ENCODE measurements at places on chromosomes 2 and 18.

GRCh38 chr2:182540252-182540651 lies 113.4 kb upstream of the PDE1A start:
- DNase-seq: no peak

DNA sequence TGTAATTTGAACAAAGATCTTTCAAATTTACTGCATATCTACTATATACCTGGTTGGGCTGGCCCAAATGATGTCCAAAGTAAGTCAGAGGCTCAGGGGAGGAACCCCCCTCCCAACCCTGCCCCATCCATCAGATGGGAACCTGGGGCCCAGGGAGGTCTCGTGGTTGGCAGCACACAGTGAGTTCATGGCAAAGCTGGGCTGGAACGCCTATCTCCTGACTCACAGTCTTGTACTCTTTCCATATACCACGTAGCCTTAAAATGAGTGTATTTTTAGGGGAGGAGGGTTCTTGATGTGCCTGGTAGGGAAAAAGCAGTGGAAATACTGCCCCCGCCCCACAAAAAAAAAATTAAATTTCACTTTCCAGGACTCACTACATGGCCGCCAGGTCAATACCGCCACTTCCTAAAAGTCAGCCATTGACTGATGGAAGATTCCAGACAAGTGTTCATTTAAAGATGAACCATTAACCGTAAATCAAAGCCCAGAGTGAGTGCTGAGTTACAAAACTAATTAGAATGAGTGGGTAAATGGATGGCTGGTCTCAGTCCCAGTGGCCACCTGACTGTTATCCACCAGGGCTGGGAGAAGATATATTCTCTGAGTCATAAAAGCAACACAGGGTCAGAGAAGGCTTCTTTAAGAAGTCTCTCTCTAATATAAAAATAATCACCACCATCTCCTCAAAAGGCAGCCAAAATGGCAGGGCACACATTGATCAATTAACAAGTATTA lies 80.5 kb downstream of the ZBTB7C start:
- DNase-seq: no peak

- DNase-seq: no peak
Observed at GRCh38 chr2:236161531-236161930, 6.7 kb downstream of the GBX2 start.

DNA sequence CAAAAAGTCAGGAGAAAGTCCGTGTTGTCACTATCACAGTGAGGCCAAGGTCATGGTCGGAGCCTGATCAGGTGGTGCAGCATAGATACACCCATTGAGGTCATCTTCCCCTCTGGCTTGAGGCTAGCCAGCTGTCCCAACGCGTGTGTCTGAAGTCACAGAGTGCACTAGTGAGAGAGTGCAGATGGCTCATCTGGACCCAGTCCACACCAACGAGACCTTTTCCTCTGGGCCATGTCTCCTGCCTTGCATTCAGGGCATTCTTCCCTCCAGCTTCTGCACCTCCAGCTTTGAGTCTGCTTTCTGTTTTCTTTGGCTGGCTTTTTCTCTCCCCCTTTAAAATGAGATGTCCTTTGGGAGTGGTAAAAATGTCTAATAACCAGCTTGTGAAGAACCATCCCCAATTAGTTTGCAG lies 146.9 kb downstream of the TDRD15 start:
- no peak for DNase-seq

DNA sequence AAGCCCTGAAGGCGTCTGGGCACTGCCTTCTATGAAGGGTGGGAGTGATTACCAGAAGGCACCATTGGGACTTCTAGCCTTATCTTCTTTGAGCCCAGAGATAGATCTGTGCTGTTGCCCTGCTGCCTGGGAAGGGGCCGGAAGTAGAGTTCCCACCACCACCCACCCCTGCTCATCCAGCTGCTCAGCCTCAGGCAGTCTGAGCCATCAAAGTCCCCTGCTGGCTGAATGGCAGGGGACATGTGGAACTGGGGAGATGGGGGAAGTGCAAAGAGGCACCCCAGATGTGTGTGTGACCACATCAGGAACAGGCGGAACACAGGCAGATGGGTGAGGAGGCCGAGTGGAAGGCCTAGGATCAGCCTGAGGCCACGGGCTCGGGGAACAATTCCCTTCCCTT lies 3.3 kb upstream of the WNT10A start:
- no peak for DNase-seq

DNA sequence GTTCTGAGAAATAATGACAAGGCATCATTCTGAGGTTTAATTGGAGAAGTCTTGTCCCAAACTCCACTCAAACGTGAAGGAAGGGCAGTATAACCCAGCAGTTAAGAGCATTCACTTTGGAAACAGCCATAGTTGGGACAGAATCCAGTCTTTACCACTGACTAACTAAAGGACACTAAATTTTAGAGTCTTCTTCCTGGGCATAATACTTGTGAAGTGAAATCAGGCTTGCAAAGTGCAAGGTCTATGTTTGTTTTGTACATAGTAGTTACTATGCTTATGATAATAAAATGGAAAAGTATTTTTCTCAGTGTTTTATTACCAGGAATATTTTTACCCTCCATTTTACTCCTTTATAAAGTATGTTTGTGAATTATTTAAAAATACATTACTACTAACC lies 748.2 kb upstream of the ID2 start:
- DNase-seq: no peak

DNA sequence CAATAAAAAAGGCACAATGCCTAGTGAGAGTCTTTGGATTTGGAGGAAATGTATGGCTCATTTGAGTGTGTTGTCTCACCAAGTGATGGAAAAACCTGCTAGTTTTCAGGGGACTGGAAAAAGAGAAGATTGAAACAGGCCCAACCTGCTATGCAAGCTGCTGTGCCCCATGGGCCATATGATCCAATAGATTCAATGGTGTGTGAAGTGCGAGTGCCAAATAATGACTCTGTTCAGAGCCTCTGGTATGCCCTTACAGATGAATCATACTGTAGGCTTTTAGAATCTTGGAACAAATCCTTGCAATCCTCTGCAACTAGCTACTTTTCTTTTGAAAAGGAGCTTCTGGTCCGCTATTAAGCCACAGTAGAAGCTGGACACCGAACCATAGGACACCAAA lies 529.8 kb upstream of the CNTNAP5 start:
- no peak for DNase-seq

- DNase-seq: no peak
Observed at GRCh38 chr2:207683438-207683837, 28.0 kb upstream of the CCNYL1 start.

GRCh38 chr2:28624793-28625701 lies 126.6 kb upstream of the PPP1CB start:
- DNase-seq: no peak

DNA sequence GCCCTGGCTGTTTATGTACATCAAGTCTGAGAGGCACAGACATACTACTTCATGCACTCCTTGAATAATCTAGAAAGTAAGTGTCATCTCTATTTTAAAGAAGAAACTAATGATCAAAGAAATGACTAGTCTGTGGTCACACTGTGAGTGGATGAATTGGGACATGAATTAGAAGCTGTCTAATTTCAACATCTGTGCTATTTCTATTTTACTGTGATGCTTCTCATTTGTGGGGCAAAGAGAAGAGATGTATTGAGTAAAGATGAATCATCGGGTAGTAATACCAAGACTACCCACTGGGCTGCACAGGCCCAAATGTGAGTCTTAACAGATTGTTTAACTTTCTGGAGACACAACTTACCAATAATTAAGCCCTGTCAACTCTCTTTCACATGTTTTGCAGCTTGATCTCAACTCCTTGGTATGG lies 42.4 kb upstream of the MTIF2 start:
- no peak for DNase-seq

DNA sequence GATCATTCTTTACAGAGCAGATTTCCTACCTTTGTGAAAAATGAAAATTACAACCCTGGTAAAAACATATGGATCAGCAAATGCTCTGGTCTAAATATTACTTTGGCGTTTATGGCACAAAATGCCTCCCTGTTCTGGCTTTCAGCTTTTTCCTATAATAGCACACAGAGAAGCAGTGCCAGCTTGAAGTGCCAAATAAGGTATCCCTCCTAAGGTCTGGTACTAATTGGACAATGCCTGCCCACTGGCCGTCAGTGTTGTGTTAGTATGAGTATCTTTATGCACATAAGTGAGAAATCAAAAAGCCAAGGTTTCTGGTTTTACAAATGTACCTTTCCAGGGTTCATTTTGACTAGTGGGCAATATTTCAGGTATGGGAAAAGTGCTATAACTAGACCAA lies 1293.7 kb upstream of the FAM98A start:
- DNase-seq: no peak

DNA sequence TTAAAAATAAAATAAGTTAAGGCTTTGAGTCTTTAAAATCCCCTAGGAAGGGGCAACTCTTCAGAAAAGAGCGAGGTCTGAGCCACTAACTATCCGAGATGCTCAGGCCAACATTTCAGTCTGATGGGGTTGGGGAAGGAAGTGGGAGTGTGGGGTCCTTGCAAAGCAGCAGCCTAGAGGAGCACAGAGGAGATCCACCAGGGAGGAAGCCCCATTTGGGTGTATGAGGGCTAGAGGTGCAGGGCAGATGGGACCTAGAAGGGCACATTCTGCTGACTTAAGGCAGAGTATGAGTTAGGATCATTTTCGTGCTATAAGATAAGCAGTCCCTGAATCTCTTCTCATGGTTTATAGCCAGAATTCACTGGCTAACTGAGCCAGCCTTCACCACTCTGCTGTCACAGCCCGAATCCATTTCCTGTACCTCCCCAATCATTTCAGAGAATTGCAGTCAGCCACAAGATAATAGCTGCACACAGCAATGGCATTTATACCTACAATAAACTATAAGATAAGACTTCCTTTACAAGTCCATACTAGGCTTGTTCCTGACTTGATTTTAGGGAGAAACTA lies 37.0 kb downstream of the MRPL30 start:
- DNase-seq: no peak

- DNase-seq: no peak
Observed at GRCh38 chr2:38301969-38302702, 74.9 kb downstream of the ATL2 start.

DNA sequence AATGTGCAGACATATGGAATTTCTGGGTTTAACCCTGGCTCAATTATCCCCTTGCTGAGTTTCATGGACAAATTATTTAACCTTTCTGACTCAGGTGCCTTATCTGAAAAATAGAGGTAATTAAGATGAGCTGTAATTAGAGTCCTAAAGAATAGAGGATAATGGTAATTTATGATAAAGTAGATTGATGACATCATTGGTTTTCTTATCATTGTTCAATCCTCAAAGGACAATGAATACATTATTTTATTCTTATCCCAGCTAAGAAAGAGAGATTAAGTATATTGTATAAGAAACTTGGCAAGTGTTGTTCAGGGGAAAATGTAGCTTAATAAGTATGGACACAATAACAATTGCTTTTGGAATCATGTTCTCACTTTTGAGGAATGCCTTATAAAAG lies 279.3 kb downstream of the NYAP2 start:
- DNase-seq: no peak

GRCh38 chr2:191922736-191923651 lies 76.1 kb upstream of the CAVIN2 start:
- DNase-seq: no peak

- no peak for DNase-seq
Observed at GRCh38 chr18:8751692-8752091, 46.3 kb downstream of the MTCL1 start.

GRCh38 chr18:53360501-53361443 lies 863.7 kb downstream of the MBD2 start:
- no peak for DNase-seq

DNA sequence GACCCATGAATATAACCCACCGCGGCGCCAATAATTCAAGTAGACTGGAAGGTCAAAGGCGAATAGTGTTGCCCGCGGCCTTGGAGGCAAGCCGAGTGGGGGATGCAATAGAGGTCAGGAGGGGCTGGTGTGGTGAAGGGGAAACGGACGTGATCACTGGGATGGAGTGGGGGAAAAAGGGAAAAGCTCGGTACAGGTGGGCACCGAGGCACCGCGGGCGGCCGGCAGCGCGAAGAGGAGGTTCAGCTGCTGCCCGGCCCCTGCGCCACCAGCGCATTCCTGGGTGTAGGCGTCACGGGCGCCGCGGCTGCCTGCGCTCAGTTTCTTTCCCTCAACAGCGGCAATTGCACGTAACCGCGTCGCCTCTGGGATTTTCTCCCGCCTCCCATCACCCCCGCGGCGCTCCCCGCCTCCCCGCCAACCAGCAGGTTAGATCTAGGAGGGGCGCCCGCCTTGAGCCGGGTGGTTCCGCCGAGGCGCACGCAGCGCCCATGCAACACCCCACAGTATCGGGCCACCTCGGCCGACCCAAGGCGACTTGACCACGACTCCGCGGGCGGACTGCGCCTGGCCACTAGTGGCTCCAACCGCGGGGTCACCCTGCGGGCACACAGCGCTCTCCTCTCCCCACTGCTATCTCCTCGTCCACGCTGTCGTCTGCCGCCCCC lies 1.5 kb downstream of the RND3 start:
- no peak for DNase-seq

- no peak for DNase-seq
Observed at GRCh38 chr2:24513281-24514071, 22.4 kb downstream of the NCOA1 start.

GRCh38 chr2:109545828-109546713 lies 67.7 kb downstream of the SEPTIN10 start:
- DNase-seq: no peak

GRCh38 chr2:150889141-150889540 lies 372.5 kb downstream of the RBM43 start:
- no peak for DNase-seq

GRCh38 chr18:22912835-22913234 lies 20.3 kb upstream of the RBBP8 start:
- DNase-seq: no peak

DNA sequence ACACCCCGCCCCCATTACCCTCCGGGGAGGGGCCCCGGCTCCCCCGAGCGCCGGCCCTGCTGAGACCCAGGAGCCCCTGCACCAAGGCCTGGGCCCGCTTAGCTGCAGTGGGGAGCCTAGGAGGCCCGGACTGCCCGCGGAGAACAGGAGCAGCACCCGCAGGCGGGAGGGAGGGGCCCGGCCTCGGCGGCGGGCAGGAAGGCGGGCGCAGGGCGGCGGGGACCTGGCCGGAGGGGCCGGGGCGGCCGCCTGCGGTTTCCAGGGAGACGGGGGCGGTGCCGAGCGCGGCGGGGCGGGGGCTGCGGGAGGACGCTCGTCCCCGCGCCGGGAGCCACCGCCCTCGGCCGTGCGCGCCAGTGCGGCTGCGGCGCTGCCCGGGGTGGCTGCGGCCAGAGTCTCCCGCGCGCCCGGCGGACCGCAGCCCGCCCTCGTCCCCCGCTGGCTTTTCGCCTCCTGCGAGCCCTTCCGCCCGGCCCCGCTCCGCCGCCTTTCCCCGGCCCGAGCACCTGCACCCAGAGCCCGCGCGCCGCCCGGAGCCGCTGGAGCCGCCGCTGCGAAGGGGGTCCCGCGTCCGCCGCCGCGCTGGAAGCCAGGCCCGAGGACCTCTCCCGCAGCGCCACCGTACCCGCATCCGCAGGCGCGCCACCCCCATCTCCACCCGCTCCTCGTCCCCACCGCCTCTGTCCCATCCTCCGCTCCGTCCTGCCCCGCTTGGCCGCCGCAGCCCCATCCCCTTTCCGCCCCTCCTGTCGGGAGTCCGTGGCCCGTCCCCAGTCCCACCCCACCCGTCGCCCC lies 17.2 kb downstream of the GPC1 start:
- DNase-seq: no peak

- no peak for DNase-seq
Observed at GRCh38 chr2:201795607-201796477, 10.5 kb upstream of the CDK15 start.

Measured in stimulated activated CD4-positive, alpha-beta T cell treated with anti-CD3 and anti-CD28 coated beads, TNF-alpha, amount 100 ng/mL, for 1 hour (primary cell).